Astrocyte of the spinal cord (primary cell): ENCODE measurements at places on chromosomes 11 and 22.
A peak's percentile ranks its signal among the peaks of the same experiment; 100 is the strongest.

DNA sequence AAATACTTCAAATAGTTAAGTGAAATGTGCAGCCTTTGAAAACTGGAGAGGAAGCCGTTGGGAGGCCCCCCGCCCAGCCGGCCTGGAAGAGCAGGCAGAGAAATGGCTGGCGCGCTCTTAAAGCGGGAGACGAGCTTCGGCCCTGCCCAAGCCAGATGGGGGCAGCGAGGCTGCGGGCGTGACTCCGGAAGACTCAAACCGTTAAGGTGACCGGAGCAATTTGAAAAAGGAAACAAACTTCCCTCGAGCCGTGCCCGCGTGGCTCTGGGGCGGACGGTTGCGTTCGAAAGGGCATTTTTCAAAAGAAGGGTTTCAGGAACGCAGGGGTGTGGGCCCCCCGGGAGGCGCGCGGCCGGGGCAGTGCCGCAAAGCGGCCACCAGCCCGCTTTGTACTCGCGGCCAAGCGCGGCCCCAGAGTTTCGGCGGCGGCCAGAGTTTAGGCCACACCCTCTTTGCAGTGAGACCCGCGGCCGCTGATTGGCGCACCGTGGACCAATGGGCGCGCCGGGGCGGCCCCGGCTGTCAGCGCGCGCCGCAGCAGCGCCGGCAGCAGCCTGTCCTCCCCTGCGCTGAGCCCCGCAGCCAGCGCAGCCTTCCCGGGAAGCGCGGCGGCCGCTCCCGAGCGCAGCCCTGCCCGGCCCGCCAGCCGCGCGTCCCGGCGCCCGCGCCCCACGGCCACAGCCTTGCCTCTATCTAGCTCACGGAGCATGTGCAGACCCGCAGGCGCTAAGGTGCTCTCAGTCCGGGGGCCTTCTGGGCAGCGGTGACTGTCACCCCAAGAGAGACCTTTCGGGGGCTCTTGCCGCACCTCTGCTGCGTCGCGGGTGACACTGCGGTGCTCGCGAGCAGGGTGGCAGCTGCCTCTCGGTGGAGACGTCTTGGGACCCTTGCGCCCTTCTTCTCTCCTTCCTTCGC is at the start of gene NAV2:
Gene NAV2, plus strand, starts transcription at position 557 of the 915 bp plus-strand sequence. CDS start 859 bp downstream, outside the sequence.
- peak; percentile 96 for DNase-seq

DNA sequence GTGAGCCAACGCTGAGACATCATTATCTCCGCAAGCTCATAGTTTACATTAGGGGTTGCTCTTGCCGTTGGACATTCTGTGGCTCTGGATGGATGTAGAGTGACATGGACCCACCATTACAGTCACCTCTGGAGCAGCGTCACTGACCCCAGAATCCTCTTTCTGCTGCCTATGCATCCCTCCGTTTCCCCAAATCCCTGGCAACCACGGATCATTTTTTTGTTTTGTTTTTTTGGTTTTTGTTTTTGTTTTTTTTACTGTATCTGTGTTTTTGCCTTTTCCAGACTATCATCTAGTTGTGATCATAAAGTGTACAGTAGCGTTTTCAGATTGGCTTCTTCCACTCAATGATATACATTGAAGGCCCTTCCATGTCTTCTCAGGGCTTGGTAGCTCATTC is 4.0 kb downstream of the PARVB start:
- no peak for DNase-seq

- DNase-seq, result no peak
Measured at GRCh38 chr11:134691295-134691873, 279.3 kb upstream of the B3GAT1 start.

GRCh38 chr11:65920372-65920802 is 1.2 kb downstream of the DRAP1 start:
- DNase-seq, result no peak

- DNase-seq, result no peak
Measured at GRCh38 chr11:3085052-3085451, 27.8 kb upstream of the CARS1 start.

- DNase-seq, result peak; percentile 89
Measured at GRCh38 chr11:85815186-85815931, 4.4 kb upstream of the SYTL2 start.

DNA sequence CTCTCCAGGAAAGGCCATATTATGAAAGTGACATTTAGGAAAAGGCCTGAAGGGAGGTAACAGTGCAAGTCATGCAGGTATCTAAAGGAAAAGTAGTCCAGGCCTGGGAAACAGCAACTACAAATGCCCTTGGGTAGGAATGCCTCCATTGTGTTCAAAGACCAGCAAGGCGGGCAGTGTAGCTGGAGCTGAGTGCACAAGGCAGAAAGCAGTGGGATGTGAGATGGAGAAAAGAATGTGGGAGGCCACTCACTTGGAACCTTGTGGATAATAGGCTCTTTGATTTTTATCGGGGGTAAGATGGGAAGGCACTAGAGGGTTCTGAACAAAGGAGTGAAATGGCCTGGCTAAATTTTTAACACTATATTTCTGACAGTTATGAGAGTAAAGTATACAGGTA is 188.6 kb downstream of the PGR start:
- no peak for DNase-seq

GRCh38 chr22:37752189-37753087 is 55.3 kb upstream of the GCAT start:
- peak; percentile 91 for DNase-seq

GRCh38 chr22:22400099-22400498 is 108.4 kb downstream of the ZNF280B start:
- no peak for DNase-seq

- no peak for DNase-seq
Measured at GRCh38 chr11:93972790-93973189, 48.4 kb upstream of the HEPHL1 start.

- DNase-seq, result no peak
Measured at GRCh38 chr11:44620328-44620725, 54.9 kb downstream of the CD82 start.

GRCh38 chr11:130042093-130042591 is 27.6 kb upstream of the APLP2 start:
- DNase-seq, result peak; percentile 88

DNA sequence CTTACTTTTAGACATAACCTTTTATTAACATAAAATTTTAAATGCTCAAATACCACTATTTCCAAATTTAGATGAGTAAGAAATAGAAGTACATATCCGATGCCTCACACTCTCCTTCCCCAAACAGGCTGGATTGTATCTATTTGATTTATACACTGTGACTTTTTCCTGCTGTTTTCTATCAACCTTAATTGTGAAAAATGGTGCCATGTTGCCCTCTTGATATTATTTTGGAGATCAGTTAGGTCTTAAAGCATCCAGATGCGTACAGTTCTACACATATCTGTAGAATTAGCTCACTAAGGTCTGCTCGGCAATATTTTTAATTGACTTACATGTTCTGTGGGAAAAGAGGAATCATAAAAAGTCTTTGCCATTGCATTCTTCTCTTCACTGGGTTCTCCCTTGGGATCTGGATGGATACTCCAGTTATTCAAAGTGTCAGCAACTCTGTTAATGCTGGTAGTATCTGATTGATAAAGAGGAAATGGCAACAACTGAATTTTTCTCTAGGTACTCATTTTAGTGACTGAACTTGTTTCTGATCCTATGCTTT is 27.2 kb downstream of the EIF3M start:
- no peak for DNase-seq

- no peak for DNase-seq
Measured at GRCh38 chr22:44645531-44645930, 56.5 kb upstream of the PRR5 start.

- DNase-seq, result no peak
Measured at GRCh38 chr22:21564411-21564810, 3.1 kb upstream of the UBE2L3 start.

DNA sequence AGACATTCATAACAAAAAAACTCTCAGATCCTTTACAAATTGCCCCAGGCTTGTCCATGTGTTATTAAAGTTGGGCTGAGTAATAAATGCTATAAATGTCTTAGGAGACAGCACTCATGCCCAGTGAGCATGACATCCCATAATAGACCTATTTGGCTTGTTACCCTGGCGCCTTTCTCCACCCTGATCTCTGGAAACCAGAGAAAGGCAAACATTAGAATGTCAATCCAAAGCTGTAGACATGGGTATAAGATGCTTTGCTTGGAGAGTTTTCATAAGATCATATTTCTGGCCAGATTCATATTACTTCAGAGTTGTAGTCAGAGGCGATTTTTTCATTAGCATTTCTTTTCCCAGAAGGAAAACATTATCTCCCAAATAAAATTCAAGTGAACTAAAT is 161.3 kb upstream of the UBASH3B start:
- DNase-seq, result no peak

- no peak for DNase-seq
Measured at GRCh38 chr22:17920145-17920605, 104.2 kb downstream of the MICAL3 start.

DNA sequence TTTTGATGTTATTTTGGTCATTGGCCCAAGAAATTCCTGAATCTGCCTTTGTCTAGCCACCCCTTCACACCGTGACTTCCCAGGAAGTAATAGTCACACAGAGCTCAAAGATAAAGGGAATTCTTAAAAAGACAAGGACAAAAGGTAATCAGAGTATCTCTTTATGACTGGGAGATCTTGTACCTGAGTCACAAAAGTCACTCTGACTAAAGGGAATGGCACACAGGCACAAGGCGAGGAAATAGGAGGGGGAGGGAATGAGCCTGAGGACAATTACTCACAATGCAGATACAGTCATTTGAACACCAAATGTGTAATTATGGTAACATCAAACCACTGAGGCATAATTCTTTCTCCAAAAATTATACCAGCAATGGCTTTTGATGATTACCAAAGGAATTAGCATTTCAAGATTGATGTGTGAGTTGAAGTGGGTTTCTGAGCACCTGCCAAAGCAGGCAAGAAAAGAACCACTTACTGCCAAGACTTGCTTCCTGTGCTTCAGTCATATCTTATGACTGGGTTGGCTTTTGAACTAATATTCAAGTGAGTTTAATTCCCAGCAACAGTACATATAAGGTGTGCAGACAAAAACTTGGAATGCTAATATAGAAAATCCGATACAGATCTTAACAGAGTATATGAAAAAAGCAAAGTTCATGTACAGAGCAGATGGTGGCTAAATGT is 856.4 kb downstream of the LRRC4C start:
- DNase-seq, result no peak

- DNase-seq, result no peak
Measured at GRCh38 chr11:10494636-10495463, 39.8 kb downstream of the AMPD3 start.

DNA sequence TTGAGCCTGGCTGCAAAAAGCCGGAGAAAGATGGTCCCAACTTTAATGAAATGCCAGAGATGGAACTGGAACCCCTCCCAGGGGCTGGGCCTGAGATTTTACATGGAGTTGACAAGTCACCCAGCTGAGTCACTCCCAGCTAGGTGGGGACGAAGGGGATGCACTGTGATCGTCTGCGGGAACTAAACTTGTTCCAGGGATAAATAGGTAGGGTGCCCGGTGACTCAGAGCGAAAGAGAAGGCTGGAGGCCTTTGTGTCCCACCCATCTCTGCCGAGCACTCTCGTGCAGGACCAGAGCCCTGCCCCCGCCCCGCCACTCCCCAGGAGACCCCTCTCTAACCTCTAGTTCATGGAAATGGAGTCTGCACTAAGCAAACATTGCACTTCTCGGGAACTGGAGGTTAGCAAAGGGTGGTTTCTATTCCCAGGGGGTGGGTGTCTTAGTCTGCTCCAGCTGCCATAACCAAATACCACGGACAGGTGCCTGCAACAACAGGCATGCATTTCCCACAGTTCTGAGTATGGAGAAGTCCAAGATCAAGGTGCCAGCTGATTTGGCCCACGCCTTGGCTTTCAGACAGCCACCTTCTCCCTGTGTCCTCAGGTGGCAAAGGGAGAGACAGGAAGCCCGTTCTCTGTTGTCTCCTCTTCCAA is 60.7 kb upstream of the FADD start:
- DNase-seq, result no peak

- DNase-seq, result no peak
Measured at GRCh38 chr11:65709661-65710060, 2.4 kb upstream of the KAT5 start.

DNA sequence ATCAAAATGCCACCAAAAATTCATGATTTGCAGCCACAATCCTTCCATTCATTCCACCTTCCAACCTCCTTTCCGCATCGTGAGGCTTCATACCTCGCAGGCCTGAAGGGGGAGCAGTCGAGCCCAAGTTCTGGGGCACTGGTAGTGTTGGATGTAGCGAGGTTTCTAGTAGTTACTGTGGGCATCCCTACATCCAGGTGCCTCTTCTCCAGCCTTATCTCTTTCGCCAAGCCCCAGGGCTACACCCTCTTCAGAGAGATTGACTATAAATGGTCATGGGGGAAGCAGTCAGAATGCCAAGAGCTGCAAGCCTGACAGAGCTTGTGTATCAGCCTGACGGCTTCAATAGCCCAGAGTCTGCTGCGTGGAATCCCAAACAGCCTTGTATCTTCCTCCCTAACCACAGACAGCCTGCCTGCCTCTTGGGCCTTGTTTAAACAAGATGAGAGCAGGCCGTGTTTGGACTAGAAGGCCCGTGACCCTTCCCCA is 28.9 kb downstream of the CLMP start:
- DNase-seq, result peak; percentile 77

- no peak for DNase-seq
Measured at GRCh38 chr22:49087198-49087597, 740.5 kb downstream of the BRD1 start.
